HFFc6 (cell line): ENCODE measurements at places on chromosomes 12 and 14. TPM values are rescaled to one million over a fixed set of nuclear protein-coding genes. Genes with fewer than 3 reads are reported as not detected.

DNA sequence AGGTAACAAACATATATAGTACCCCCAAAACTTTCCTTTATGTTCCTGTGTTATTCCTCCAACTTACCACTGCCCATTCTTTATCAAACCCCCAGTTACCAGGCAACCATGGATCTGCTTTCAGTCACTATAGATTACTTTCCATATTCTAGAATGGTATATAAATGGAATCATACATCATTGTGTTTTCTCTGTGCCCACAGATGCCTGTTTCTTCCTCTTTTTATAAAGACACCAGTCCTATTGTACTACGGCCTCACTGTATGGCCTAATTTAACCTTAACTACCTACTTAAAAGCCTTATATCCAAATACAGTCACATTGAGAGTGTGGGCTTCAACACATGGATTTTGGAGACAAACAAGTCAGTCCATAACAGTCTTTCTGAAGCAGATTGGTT is 2.6 kb downstream of the TAS2R14 start:
- DNase-seq: no peak

GRCh38 chr12:120225852-120226640 is 25.1 kb upstream of the RPLP0 start:
- no peak for DNase-seq

DNA sequence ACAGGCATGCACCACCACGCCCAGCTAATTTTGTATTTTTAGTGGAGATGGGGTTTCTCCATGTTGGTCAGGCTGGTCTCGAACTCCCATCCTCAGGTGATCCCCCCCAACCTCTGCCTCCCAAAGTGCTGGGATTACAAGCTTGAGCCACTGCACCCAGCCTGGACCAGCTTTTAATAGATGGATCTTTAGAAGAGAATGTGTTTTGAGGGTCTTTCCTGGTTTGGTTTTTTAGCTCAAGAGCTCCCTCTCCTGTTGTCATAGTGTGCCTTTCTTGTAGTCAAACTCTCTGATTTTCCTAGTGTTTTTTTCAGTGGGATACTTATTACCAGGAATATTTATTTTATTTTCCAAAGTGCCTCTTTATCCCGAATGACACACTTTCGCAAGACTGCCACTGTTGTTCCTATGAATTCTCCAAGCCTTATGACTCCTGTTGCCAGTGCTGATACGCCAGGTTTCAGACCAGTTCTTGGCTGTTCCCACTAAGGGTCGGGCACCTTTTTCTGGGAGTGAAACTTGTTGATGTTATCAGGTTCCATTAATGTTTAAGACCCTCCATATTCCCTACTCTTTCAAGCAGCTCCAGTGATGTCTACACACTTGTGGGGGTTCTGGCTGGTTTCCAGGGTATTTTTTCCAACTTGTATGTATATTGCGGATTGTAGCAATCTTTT is 31.5 kb upstream of the LIMA1 start:
- peak; percentile 62 for DNase-seq

DNA sequence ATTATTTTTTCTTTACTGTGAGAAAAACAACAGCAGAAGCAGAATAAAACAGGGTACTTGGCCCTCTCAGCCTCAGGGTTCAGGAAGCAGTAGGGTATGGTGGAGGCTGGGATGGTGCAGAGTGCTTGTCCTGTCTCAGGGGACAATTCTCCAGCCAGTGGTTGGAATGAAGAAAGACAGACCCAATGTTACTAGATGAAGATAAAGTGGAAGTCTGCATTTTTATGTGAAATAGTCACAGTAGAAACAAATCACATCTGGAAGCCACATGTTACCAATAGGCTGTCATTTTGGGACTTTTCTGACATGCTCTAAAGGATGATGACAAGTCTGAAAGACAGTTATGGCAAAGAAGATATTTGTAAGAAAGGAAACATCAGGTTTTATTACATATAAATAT is 32.3 kb downstream of the PROX2 start:
- peak; percentile 48 for DNase-seq

GRCh38 chr14:68666236-68666635 is 126.6 kb downstream of the ZFP36L1 start:
- DNase-seq: no peak

GRCh38 chr14:45060551-45060950 is 23.4 kb upstream of the PRPF39 start:
- no peak for DNase-seq

PPM1H gene
- total RNA-seq: 7.0 to 20.9 TPM (median 13.1 TPM) in 3 replicates

DHH gene
- not detected in 2 replicates for total RNA-seq

RHOJ gene
- total RNA-seq: 7.1 to 8.0 TPM (median 7.4 TPM) in 3 replicates

PPP1R36 gene
- total RNA-seq: 0.26 to 0.71 TPM (median 0.39 TPM) in 3 replicates

PRH2 gene
- not detected in 2 replicates for total RNA-seq

CLEC9A gene
- not detected in 3 replicates for total RNA-seq
